ENCODE measurements at places on chromosomes 5 and 9. TPM values are rescaled to one million over a fixed set of nuclear protein-coding genes. Genes with fewer than 3 reads are reported as not detected.

DNA sequence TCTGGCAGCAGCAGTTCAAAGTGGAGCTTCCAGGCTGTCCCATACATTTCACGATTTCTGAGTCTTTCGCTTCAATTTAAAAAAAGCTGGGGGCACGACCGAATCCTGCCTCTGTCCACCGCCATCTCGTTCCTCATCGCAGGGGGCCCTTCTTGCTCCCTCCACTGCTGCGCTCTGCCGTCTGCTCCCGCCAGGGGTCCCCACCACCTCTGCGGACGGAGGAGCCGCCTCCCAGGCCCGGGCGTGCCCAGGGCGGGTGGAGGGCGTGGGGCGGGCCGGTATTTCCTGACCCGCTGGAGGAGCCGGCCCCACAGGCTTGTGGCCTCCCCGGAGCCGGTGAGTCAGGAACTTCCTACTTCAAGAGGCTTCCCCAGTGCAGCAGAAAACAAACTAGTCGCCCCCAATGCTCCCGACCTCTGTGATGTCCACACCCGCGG is 50.4 kb downstream of the USP20 start:
- H3K4me1 ChIP-seq: peaks cover 31% of the 10 kb centered on the region
- no peaks in the 10 kb centered on the region for H3K36me3 ChIP-seq
- DNase-seq: peak; percentile 57
- H3K4me3 ChIP-seq: peak overlapping the region; percentile 50
- no peaks in the 10 kb centered on the region for H3K27me3 ChIP-seq

GRCh38 chr9:63816751-63817621 is 1468.0 kb downstream of the FOXD4L5 start:
- no peaks in the 10 kb centered on the region for H3K36me3 ChIP-seq
- no peaks in the 10 kb centered on the region for H3K27me3 ChIP-seq
- no peak overlapping the region for H3K27ac ChIP-seq

DNA sequence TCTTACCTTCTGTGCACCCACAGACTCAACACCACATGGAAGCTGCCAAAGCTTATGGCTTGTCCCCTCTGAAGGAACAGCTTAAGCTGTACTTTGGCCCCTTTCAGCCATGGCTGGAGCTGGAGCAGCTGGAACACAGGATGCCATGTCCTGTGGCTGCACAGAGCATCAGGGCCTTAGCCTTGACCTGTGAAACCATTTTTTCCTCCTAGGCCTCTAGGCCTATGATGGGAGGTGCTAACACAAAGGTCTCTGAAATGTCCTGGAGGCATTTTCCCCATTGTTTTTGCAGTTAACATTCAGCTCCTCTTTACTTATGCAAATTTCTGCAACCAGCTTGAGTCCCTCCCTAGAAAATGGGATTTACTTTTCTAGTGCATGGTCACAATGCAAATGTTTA is 461.4 kb upstream of the TYRP1 start:
- H3K4me3 ChIP-seq: no peak overlapping the region
- no peak overlapping the region for H3K27ac ChIP-seq
- no peak for DNase-seq
- H3K27me3 ChIP-seq: no peaks in the 10 kb centered on the region
- no peaks in the 10 kb centered on the region for H3K36me3 ChIP-seq

DNA sequence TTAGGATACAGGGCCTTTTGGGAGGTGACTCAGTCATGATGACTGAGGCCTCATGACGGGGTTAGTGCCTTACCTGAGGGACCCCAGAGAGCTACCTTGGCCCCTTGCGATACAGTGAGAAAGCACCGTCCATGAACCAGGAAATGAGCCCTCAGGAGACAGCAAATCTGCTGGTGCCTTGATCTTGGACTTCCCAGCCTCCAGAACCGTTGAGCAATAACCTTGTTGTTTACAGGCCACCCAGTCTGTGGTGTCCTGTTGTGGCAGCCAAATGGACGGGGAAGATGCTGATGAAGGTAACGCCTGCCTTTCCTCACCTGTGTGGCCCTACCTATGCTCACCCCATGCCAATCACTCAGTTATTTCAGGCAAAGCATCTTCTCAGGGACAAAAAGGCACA is 5.6 kb upstream of the GFPT2 start:
- DNase-seq: no peak
- no peaks in the 10 kb centered on the region for H3K4me1 ChIP-seq
- H3K27me3 ChIP-seq: no peaks in the 10 kb centered on the region
- H3K36me3 ChIP-seq: no peaks in the 10 kb centered on the region
- H3K4me3 ChIP-seq: no peak overlapping the region

DNA sequence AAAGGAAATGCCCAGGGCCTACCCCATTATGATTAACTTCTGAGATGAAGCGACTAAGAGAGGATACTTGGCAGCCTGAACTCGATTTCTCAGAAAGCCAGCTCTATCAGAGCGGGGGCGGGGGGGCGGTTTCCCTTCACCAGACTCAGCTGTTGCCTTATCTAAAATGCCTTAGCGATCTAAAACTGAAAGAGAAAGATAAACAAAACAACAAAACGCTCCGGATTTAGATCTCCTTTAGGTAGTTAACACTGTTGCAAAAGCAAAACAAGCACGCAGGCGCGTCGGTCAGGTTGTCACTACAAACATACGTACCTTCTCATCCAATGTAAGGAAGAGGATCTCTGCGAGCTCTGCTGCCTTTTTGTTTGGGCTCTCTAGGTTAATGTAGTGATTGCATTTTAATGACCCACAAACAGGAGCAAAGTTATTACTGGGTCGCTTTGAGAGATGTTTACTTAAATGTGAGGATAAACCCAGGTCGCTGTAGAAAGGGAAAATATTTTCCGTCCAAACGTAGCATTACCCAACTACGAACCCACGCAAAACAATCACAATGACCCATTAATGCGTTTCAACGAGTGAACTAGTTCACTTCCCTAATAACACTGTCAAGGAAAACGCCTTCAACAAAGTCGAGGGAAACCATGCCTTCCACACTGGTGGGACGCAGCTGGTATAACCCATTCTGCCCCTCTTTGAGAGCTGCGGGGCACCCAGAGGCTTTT is 982 bp downstream of the EPB41L4A start:
- DNase-seq: no peak
- H3K4me3 ChIP-seq: peak overlapping the region; percentile 67
- peaks cover 3% of the 10 kb centered on the region for H3K27me3 ChIP-seq

- H3K4me3 ChIP-seq: no peak overlapping the region
- H3K27me3 ChIP-seq: no peaks in the 10 kb centered on the region
- no peak overlapping the region for H3K27ac ChIP-seq
- H3K36me3 ChIP-seq: no peaks in the 10 kb centered on the region
These were observed 798.8 kb downstream of the CDH9 start for GRCh38 chr5:26239588-26239987.

DNA sequence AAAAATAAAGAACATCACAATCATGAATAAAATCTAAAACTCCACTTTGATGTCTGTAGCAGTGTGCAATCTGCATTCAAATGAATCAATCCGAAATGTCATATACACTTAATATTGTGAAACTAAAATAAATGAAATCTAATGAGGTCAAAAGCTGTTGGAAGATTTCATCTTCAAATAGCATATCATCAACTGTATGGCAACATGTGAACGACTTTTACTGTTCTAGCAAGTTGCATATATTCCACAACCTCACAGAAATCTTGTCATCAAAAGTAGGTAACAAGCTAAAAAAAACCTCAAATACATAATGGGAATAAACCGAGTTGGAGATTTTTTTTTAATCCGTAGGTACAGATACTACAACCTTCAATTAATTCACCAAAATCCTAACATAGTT is 1.2 kb downstream of the PTBP3 start:
- H3K36me3 ChIP-seq: no peaks in the 10 kb centered on the region
- peaks cover 9% of the 10 kb centered on the region for H3K4me1 ChIP-seq
- peak overlapping the region; percentile 100 for H3K27ac ChIP-seq
- no peaks in the 10 kb centered on the region for H3K27me3 ChIP-seq
- DNase-seq: no peak

DNA sequence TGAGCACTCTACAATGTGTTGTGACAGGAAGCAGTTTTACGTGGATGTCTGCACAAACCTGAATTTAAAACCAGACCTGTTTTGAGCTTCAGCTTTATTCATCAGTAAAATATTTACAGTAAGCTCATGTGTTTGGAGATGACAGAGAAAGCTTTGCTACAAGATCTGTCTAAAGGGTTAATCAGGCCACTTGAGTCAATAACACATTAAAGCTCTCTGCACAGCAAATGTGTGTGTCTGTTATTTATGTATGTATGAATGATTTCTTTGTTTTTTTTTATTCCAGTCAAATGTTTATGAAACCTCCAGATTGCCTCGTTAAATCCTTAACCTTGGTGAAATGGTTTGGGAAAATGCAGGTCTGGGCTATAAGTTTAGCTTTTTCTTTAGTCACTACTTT is 77.3 kb upstream of the SREK1 start:
- no peak overlapping the region for H3K4me3 ChIP-seq
- no peaks in the 10 kb centered on the region for H3K4me1 ChIP-seq
- H3K27ac ChIP-seq: no peak overlapping the region
- H3K27me3 ChIP-seq: no peaks in the 10 kb centered on the region

- no peak overlapping the region for H3K4me3 ChIP-seq
- no peak overlapping the region for H3K27ac ChIP-seq
- no peak for DNase-seq
- H3K27me3 ChIP-seq: no peaks in the 10 kb centered on the region
These were observed 17.0 kb downstream of the MYO10 start for GRCh38 chr5:16918891-16919671.

Gene CYSRT1
- 4.3 TPM for total RNA-seq

Gene GPX8
- total RNA-seq: 36.5 TPM

DNA sequence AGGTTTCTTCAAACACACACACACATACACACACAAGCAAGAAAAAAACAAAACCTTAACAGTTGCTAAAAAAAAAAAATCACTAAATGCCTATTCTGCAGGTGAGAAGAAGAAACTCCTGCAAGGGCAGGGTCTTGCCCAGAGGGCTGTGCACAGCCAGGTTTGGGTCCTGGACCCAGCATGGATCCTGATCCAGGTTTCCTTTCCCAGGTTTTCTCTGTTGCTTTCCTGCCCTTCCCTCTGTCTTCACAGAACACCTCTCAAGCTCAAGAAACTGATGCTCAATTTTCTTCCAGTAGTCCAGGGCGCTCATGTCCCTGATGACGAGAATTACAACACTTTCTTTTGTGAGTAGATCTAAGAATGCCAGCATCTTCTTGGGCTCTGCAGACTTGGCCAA is 136.6 kb downstream of the PAX5 start:
- H3K36me3 ChIP-seq: no peaks in the 10 kb centered on the region
- no peak overlapping the region for H3K4me3 ChIP-seq
- DNase-seq: no peak
- H3K4me1 ChIP-seq: no peaks in the 10 kb centered on the region
- H3K27ac ChIP-seq: no peak overlapping the region

- H3K4me1 ChIP-seq: no peaks in the 10 kb centered on the region
- H3K27ac ChIP-seq: no peak overlapping the region
- no peaks in the 10 kb centered on the region for H3K36me3 ChIP-seq
- no peak for DNase-seq
These were observed 120.9 kb downstream of the PIP5K1B start for GRCh38 chr9:68825762-68826472.

Gene TEX48
- not detected for total RNA-seq

Data from HCT116 (cell line).